ENCODE measurements at places on chromosomes 7 and 10. TPM values are rescaled to one million over a fixed set of nuclear protein-coding genes. Genes with fewer than 3 reads are reported as not detected.

Gene ANK3
- polyA plus RNA-seq, result 9.0 TPM

Gene ACSL5
- 54.3 TPM for polyA plus RNA-seq

Gene NUTM2A
- 0.07 TPM for polyA plus RNA-seq

Gene NPSR1
- polyA plus RNA-seq, result not detected

Gene CCDC172
- polyA plus RNA-seq, result not detected

Gene AOAH
- polyA plus RNA-seq, result 44.3 TPM

Gene LIPJ
- polyA plus RNA-seq, result not detected

Gene MYL10
- polyA plus RNA-seq, result not detected

Gene ARHGEF5
- 3.0 TPM for polyA plus RNA-seq

Gene CFAP70
- 0.39 TPM for polyA plus RNA-seq

Gene GNAT3
- polyA plus RNA-seq, result not detected

Gene ARHGEF35
- 0.87 TPM for polyA plus RNA-seq

- H3K27ac ChIP-seq, result no peak overlapping the region
- no peaks in the 10 kb centered on the region for H3K4me1 ChIP-seq
- no peaks in the 10 kb centered on the region for H3K36me3 ChIP-seq
- no peaks in the 10 kb centered on the region for H3K27me3 ChIP-seq
- H3K4me3 ChIP-seq, result no peak overlapping the region
Observed at GRCh38 chr10:86178401-86179152, 188.0 kb downstream of the GRID1 start.

DNA sequence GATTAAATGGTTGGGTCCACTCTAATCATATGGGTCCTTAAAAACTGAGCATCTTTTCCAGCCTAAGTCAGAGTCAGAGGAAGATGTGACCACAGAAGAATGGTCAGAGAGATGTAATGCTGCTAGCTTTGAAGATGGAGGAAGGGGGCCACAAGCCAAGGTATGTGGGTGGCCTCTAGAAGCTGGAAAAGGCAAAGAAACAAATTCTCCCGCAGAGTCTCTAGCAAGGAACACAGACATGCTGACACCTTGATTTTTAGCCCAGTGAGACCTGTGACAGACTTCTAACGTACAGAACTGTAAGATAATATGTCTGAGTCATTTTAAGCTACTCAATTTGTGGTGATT is 1.5 kb upstream of the EXOC6 start:
- H3K27ac ChIP-seq, result no peak overlapping the region
- peak overlapping the region; percentile 92 for H3K4me3 ChIP-seq
- no peak for DNase-seq
- peaks cover 28% of the 10 kb centered on the region for H3K4me1 ChIP-seq
- no peaks in the 10 kb centered on the region for H3K27me3 ChIP-seq

DNA sequence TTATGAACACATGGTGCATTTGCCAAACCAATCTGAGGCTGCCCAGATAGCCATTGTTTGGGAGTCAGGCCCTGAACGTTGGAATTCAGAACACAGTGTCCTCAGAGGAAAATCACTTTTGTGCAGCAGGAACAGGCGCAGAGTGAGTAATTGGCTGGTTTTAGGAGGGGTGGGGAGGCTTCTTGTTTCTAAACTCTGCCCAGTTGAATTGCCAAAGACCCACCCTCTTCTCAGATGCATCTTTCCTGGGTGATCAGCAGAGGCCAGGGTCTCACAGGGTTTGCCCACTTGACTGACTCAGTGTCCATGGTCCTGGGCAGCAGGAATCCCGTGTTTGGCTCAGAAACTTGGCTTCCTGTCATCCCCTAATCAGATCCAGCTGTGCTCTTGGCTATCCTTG is 24.3 kb downstream of the PRLHR start:
- DNase-seq, result no peak
- no peaks in the 10 kb centered on the region for H3K27me3 ChIP-seq
- H3K4me1 ChIP-seq, result peaks cover 9% of the 10 kb centered on the region
- H3K4me3 ChIP-seq, result no peak overlapping the region
- no peak overlapping the region for H3K27ac ChIP-seq

DNA sequence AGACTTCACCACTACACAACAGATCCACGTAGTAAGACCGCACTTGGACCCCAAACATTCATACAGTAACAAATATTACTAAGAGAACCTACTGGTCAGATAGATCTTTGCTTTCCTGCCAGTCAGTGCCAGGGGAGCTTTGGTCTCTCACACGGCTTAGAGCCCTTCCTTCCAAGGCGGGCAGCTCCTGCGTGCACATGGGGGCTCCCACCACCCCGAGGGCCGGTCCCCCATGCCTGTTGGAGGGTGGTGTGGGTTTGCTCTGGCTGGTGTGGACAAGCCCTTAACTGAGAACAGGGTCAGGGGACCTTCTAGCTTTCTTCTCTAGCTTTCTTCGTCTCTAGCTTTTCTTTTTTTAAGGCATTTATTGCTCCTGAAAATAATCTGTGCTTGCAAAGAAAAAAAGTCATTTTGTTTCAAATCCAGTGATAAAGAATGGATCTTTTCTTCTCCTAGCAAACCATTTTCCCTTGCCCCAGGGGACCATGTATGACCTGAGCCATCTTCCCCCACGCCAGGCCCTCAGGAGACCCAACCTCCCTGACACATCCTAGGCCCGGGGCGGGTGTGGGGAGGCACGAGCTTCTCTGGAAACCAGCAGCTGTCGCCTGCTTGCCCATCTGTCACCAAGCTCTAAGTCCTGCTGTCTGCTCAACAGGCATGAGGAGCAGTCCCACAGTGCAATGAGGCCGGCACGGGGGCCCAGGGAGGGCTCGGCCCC is 591.1 kb downstream of the PTPRN2 start:
- no peaks in the 10 kb centered on the region for H3K4me1 ChIP-seq
- peaks cover 7% of the 10 kb centered on the region for H3K27me3 ChIP-seq
- no peaks in the 10 kb centered on the region for H3K36me3 ChIP-seq
- no peak overlapping the region for H3K27ac ChIP-seq
- H3K4me3 ChIP-seq, result no peak overlapping the region
- no peak for DNase-seq

GRCh38 chr7:135979471-135980011 is 2.4 kb upstream of the MTPN start:
- no peaks in the 10 kb centered on the region for H3K27me3 ChIP-seq
- H3K4me1 ChIP-seq, result peaks cover 27% of the 10 kb centered on the region
- DNase-seq, result no peak

DNA sequence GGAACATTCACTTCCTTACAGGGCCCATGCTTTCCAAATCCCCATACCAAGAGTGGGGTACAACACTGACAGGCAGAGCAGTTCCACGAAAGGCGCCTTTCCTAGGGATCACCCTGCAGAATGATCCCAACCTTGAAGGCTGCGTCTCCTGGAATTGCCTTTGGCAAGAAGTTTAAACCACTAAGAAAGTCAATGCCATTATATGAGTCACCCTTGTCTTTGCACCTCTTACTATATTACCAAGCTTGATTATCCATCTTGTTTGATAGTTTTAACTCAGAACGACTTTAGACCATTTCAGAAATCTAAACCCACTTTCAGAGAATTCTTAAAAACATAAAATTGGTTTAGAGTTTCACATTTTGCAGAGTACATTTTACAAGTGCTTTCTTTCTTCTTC is 282.1 kb downstream of the ARHGAP12 start:
- H3K27me3 ChIP-seq, result peaks cover 6% of the 10 kb centered on the region
- H3K27ac ChIP-seq, result no peak overlapping the region
- no peak overlapping the region for H3K4me3 ChIP-seq
- no peaks in the 10 kb centered on the region for H3K36me3 ChIP-seq
- DNase-seq, result no peak

DNA sequence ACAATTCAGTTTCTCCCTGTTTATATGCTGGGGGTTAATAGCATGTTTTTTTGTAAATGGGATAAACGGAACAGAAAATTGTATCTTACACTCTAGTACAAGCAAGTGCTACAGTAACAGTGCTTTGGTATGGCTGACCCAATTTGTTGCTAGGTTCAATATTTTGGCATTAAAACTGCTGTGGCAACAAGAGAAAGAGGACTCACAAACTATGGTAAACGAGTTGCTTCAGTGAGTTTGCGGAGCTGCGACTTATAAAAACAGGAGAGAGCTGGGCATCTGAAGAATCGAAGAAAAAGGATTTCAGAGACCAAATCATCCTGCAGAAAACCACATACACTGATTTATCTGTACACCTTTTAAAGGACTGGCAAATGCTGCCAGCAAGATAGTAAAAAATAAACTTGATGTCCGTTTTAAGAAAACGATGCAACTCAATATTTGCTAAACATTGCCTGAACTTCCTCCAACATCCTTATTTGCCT is 2.2 kb downstream of the GLUD1 start:
- DNase-seq, result no peak
- H3K36me3 ChIP-seq, result peaks cover 26% of the 10 kb centered on the region
- peak overlapping the region; percentile 95 for H3K4me3 ChIP-seq
- H3K4me1 ChIP-seq, result peaks cover 18% of the 10 kb centered on the region

GRCh38 chr10:97450828-97451227 is 4.9 kb downstream of the ZDHHC16 start:
- peaks cover 41% of the 10 kb centered on the region for H3K4me1 ChIP-seq
- no peak overlapping the region for H3K4me3 ChIP-seq
- peaks cover 2% of the 10 kb centered on the region for H3K36me3 ChIP-seq
- H3K27me3 ChIP-seq, result no peaks in the 10 kb centered on the region
- no peak for DNase-seq

DNA sequence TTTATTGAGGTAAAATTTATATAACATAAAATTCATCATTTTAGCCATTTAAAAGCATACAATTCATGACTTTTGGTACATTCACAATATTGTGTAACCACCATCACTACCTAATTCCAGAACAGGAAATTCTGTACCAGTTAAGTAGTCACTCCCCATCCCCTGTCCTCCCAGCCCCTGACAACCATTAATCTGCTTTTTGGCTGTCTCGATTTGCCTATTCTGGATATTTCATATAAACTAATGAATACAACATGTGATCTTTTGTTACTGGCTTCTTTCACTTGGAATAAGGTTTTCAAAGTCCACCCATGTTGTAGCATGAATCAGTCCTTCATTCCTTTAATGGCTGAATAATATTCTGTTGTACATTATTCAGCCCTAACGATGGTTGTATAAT is 115.6 kb upstream of the KLF14 start:
- H3K36me3 ChIP-seq, result peaks cover 4% of the 10 kb centered on the region
- no peak overlapping the region for H3K27ac ChIP-seq
- H3K27me3 ChIP-seq, result no peaks in the 10 kb centered on the region

- no peaks in the 10 kb centered on the region for H3K4me1 ChIP-seq
- no peak overlapping the region for H3K4me3 ChIP-seq
- no peak overlapping the region for H3K27ac ChIP-seq
- no peak for DNase-seq
Observed at GRCh38 chr10:33519130-33519860, 184.8 kb upstream of the NRP1 start.

DNA sequence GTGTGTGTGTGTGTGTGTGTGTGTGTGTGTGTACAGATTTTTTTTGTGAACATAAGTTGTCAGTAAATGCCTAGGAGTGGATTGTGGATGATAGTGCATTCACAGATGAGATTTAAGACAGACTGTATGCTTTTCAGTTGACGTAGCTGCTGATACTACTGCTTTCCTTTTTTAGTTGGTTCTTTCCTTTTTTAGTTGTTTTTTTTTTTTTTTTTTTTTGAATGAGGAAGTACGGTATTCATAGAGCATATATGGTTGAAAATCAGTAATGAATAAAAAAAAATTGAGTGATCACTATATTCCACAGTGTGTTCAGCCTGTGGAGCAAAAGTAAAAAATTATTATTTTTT is 80.5 kb downstream of the RBM33 start:
- H3K4me1 ChIP-seq, result peaks cover 38% of the 10 kb centered on the region
- DNase-seq, result no peak
- peak overlapping the region; percentile 56 for H3K27ac ChIP-seq
- no peaks in the 10 kb centered on the region for H3K27me3 ChIP-seq
- H3K36me3 ChIP-seq, result peaks cover 74% of the 10 kb centered on the region
- H3K4me3 ChIP-seq, result no peak overlapping the region

- H3K4me1 ChIP-seq, result no peaks in the 10 kb centered on the region
- H3K4me3 ChIP-seq, result no peak overlapping the region
- DNase-seq, result no peak
Observed at GRCh38 chr7:112036071-112036470, 170.1 kb downstream of the DOCK4 start.

DNA sequence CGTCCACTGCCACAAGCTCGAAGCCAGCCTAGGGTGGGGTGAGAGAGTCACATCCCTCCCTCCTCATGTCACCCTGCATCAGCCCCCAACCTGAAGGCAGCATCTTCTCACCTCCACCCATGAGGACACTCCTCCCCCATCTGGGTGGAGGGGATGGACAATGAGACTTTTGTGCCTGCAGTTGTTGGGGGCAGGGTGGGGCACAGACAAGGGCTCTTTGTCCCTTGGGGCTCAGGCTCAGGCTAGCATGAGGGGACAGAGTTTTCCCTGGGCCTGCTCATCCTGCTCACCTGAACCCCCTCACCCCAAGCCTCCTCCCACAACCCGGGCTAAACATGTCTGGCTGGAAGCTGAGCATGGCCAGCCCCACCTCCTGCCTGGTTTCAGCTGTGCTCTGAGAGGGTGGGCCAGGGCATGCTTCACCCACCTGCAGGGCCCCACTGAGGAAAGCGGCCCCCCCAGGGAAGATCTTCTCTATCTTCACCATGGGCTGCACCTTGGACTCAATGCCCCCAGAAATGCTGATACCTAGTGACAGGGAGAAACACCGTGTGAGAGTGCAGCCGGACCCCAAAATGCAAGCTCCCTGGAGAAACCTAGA is 9.3 kb downstream of the LZTS2 start:
- no peak for DNase-seq
- no peak overlapping the region for H3K27ac ChIP-seq
- no peak overlapping the region for H3K4me3 ChIP-seq
- no peaks in the 10 kb centered on the region for H3K36me3 ChIP-seq

- peaks cover 13% of the 10 kb centered on the region for H3K36me3 ChIP-seq
- peak; percentile 0 for DNase-seq
- peaks cover 17% of the 10 kb centered on the region for H3K4me1 ChIP-seq
Observed at GRCh38 chr7:104207348-104207730, 474 bp downstream of the ORC5 start.

DNA sequence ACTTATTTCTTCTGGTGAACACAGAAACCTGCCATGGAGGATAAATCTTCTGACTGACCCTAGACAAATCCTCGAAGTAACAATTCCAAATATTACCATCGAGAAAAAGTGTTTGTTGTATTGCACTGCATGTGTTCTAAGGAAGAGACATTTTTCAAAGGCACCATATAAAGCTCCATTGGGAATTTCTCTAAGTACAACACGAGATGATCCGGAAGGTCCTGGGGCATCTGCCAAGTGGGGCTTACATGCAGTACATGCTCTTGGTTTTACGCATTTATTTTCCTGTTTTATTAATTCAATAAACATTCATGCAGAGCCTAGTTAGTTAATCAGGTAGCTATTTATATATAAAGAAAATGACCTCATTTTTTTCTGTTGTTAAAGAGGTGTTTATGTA is 692.0 kb upstream of the IGFBP3 start:
- no peaks in the 10 kb centered on the region for H3K27me3 ChIP-seq
- no peaks in the 10 kb centered on the region for H3K4me1 ChIP-seq
- no peak for DNase-seq
- H3K27ac ChIP-seq, result no peak overlapping the region
- no peak overlapping the region for H3K4me3 ChIP-seq

DNA sequence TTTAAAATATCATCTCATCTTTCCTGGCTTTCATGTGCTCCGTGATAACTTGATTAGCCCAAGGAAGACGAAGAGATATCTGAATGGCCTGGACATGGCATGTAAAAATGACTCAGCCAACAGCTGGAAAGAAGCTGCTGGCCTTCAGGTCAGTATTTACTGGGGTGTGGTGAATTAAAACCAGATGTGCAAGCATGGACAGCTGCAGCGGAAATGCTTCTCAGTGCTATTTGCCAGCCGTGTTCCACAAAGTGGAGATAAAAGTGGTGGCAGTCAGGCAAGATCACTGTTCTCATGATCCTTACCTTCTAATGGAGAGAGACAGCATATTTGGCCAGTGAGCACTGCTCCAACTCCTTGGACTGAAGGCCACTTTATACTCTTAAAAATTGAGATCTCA is 203.1 kb upstream of the VSTM2A start:
- H3K4me1 ChIP-seq, result no peaks in the 10 kb centered on the region
- H3K4me3 ChIP-seq, result no peak overlapping the region
- DNase-seq, result no peak
- no peaks in the 10 kb centered on the region for H3K27me3 ChIP-seq
